ENCODE measurements at places on chromosomes 3 and 15.
A peak's percentile ranks its signal among the peaks of the same experiment; 100 is the strongest.

GRCh38 chr15:58212909-58213526 lies 74.8 kb downstream of the AQP9 start:
- no peak for DNase-seq

GRCh38 chr15:77907824-77908751 lies 169.4 kb downstream of the TBC1D2B start:
- DNase-seq = peak; percentile 84

- no peak for DNase-seq
These were observed 521.9 kb upstream of the RGMA start for GRCh38 chr15:93610944-93611343.

GRCh38 chr3:47476644-47477199 lies 981 bp upstream of the SCAP start:
- no peak for DNase-seq

DNA sequence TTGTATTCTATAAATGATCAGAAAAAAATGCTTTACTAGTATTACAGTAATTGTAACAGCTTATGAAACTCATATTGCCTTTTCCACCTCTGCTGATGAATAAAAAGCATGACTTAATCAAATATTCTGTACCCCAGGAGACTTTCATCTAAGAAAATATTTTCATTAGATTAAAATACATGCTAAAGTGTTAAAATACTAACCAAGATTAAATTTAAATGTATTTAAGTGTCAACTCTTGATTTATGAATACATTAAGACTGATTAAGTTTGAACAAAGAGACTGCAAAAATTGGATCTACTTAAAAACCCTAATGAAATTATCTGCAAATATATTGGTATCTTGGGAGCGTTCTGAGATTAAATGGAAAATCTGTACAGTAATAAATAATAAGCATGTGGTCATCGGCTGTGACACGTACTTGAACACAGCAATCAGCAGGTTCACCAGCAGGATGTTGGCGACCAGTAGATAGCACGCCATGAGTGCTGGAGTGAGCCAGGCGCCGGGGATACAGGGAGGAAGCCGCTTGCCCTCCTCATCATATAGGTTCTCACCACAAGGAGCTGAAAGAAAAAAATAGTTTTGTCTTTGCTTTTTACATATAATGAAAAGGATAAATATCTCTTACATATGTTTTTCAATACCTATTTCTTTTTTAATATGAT lies 36.6 kb upstream of the MTMR10 start:
- no peak for DNase-seq

GRCh38 chr3:187274977-187275338 lies 16.6 kb downstream of the MASP1 start:
- peak; percentile 94 for DNase-seq

GRCh38 chr3:123071146-123071545 lies 4.3 kb downstream of the PDIA5 start:
- no peak for DNase-seq

DNA sequence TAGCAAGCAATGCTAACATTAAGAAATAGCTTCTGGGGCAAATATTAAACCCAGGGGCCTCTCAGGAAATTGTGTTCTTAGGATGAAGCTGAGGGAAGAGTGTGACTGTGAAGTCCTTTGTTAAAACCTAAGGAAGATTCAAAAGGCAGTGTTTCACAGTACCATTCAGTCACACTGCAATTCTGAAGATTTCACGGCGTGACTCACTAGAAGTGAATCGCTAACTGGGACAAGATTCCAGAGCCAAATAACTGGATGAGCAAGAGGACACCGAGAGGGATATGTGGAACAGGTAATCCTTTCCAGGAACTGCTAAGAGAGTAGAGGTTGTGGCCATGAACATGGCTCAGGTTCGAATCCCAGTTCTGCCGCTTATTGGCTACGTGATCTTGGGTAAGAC lies 61.8 kb upstream of the SMAD3 start:
- no peak for DNase-seq

DNA sequence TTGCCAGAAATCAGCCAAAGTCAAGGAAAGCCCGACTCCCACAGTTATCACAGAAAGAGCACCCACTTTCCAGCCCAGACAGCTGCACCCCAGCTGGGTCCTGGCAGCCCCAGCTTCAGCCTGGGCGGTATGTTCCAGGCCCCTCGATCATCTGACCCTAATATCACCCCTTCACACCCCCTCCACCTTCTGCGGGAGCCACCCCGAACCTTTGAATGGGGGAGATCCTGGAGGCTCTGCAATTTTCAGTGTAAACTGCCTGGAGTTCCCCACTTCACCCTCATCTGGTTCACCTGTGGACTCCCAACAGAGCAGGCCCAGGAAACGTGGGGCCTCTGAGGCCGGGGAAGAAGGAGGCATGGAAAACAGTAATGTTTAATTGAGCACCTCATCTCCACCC lies 5.9 kb downstream of the PRSS50 start:
- DNase-seq = no peak

DNA sequence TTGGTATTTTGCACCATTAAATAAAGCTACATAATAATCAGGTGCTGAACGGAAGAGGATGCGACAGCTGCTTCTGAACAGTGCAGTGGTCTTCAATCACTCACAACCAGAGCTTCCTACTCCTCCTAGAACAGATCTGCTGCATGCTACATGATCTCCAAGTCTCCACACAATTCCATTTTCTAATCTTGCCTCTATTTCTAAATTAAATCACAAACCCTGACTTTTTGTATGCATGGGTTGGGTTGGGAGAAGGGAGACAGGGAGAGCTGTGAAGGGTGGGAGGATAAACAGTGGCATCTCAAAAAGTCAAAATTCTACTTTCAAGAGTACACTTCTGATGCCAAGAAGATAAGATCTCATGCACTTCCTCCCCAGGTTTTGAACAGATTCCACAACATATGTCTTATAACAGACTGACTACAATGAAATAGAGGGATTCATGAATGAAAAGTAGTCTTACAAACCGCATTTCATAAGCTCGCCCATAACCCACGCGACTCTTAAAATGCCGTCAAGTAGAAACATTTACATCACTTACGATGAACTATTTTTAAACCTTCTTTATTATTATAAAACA lies 57.2 kb downstream of the CHSY1 start:
- DNase-seq = no peak

DNA sequence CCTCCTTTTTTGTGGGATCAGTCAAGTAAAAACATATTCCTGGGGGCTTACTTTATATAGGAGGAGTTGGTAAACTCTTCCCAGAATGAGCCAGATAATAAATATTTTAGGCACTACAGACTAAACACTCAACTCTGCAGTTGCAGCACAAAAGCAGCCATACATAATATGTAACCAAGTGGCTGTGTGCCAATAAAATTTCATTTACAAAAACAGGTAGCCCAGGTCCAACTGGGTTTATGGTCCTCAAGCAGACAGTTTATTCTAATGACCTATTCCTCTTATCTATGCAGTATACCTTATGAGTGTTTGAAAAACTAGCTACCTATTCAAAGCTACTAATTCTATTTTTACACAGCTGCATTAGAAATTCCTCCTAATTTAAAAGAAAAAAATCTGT lies 61.8 kb downstream of the FAIM start:
- no peak for DNase-seq

- DNase-seq = no peak
These were observed 31.3 kb downstream of the ACP3 start for GRCh38 chr3:132348531-132348930.

DNA sequence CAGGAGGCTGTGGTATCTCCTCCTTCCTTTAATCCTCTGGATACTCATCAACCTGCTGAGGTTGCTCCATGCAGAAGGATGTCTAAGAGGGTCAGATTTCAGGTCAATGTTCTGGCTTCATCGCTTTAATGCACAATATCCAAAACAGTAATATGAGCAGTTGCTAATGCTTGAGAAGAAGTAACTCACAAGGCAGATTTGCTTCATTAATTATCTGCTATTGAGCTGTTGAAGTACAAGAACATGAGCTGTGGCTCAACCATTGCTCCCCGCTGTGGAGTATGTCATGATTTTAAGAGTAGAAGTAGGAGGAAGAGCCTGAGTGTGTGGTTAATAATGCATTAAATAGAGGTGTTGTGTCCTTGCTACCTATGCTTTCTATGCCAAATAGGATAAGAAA lies 1412.9 kb upstream of the ALCAM start:
- DNase-seq = no peak

DNA sequence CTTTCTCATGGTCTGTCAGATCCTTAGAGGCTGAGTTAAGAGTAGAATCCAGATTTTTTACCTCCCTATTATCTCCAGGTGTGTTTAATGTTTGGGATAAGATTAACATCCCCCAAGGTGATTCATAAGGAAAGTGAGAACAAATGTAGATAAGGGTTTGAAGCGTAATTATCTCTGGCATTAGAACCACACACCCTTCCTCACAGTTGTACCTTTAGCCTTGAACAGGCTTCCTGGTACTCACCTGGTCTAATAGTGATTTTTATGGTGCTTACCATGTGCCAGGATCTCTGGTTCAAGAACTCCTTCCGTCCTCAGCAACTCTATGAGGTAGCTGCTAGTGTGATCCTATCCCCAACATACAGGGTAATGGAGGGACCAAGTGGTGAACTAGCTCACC lies 27.7 kb downstream of the SEMA6D start:
- no peak for DNase-seq

DNA sequence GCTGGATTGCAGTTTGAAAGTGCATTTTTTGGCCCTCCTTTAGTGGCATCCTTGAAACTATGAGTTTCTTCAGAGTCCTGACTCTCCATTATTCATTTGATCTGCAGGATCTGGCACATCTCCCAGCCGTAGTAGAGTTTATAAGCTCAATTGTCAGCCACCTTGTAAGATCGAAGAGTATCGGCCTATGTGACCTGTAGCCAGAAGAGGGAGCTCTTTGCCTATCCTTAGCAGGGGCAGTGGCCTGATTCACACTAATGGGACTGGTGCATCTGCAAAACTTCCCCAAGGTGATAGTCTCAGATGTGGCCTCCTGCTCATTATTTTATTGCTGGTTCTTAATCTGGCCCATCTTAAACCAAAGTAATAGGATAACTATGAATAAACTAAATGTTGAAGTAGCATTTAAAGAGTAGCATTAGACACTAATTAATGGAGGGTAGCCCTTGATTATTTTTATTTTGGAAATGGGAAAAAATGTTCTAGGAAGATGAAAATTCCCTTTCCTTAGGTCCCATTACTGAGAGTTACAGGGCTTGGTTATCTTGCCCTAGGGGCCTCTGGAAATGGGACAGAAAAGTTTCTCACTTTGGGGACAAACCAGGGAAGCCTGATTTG lies 21.2 kb downstream of the GCSAM start:
- DNase-seq = peak; percentile 68

DNA sequence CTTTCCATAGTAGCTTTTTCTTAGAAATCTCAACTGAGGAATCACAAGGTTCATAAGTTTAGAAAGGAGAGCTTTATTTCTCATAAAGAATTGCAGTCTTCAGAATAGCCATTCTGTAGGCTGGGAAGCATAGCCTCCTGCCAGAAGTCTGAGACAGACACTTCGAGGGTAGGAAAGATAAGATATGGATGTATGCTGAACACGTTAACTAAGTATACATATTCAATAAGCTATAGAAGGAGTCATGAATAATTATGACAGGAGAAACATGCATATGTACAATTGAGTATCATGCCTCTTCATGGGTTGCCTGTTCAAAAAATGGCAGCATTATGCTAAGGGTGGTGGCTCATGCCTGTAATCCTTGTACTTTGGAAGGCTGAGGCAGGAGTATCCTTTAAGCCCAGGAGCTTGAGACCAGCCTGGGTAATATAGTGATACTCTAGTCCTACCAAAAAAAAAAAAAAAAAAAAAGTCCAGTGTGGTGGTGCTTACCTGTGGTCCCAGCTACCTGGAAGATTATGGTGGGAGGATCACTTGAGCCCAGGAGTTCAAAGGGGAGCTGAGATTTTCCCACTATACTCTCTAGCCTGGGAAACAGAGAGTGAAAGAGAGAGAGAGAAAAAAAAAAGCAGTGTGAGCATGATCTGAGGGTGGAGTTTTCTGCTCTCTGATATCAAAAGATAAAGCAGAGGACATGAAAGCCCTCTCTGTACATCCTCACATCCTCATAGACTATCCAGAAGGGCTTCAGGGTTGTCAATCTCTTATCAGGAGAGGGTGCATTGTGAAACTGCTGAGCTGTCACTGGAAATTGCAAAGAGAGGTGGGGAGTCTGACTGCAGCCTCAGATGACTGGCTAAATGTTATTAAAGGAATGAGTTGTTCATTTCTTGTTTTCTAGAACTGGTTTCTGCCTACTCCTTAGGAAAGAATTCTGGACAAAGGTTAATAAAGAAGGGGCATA lies 23.6 kb upstream of the CADPS start:
- DNase-seq = no peak

GRCh38 chr3:175957427-175957826 lies 1098.3 kb downstream of the NAALADL2 start:
- no peak for DNase-seq

DNA sequence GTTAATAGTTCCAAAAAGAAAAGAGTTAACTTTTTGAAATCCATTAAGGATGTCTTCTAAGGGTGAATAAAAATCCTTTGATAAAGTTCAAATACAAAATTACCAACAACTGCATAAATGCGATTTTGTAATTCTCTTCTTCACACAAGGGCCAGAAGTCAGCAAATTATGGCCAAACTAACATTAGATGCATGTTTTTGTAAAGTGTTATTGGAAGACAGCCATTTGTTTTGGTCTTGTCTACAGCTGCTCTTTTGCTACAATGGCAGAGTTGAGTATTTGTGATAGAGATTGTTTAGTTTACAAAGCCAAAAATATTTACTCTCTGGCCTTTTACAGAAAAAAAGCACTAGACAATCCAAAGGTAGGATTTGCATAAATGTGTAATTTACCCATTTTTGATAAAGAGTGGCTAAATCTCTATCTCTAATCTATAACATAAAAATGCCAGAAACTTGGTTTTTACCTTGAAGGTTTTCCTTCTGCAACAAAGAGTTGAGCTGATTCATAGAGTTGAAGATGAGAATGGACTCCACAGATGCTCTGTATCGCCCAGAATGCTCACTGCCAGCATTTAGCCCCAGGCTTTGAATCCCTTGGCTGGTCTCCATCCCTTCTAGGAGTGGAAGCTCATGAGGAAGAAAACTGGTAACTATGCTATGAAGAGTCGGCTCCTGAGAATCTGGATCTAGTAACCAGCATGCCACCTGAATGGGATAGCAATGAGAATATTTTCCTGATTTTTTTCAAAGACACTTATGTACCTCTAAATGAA lies 64.5 kb downstream of the POLQ start:
- DNase-seq = no peak

GRCh38 chr3:161388855-161389254 lies 17.5 kb upstream of the SPTSSB start:
- DNase-seq = no peak

DNA sequence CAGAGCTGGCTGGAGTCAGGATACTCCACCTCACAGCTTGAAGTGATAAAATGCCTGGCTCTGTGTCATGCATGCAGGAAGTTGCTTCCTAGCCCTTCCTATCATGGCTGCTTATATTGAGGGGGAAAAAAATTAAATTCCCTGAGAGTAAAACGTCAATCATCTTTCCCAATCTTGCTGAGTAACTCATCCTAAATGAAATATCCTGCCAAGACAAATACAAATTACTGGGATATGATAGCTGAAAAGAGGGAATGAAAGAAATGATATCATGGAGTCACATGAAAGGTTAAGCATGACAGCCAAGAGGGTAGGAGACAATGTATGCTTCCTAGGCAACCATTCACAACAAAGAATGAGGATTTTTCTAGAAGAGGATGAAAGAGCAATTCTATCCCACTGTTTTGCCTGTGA lies 110.6 kb downstream of the ABI3BP start:
- DNase-seq = no peak

GRCh38 chr15:92069308-92070250 lies 216.1 kb downstream of the SLCO3A1 start:
- no peak for DNase-seq

- DNase-seq = no peak
These were observed 2.0 kb upstream of the PFKFB4 start for GRCh38 chr3:48558493-48559134.

GRCh38 chr15:85993116-85993515 lies 86.6 kb upstream of the AGBL1 start:
- no peak for DNase-seq
